ENCODE measurements at places on chromosomes 12 and 14.
A peak's percentile ranks its signal among the peaks of the same experiment; 100 is the strongest.

DNA sequence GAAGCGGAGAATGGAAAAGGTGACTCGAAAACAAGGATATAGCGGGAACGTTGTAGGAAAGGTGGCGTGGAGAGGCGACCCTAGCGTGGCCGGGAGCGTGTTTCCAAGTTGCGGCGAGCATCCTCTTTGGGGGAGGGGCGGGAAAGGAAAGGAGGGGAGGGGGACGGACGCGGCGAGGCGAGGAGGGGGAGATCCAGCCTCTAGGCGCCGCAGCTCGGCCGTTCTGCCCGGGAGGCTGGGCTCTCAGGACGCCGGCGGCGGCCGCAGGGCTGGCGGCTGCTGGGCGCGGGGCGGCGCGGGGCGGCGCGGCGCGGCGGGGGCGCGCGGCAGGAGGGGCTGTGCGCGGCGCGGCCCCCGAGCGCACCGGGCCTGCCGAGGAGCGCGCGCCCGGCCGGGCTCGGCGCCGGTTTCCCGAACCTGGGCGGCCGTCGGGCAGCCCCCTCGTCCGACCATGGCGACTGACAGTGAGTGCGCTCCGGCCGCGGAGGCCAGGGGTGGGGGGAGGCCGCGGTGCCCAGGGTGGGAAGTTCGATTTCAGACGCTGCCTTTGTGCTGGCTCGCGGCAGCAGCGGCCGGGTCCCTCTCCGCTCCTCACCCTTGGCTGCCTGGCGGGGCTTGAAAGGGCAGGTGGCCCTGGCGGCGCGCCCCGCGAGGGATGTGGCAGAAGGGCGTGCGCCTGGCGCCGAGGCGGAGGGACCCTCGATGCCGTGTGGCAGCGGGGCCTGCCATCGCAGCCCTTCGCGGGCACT, 50.3 kb downstream of the SNAPC1 start:
- peak; percentile 7 for DNase-seq

GRCh38 chr12:45879363-45879895, 110.9 kb downstream of the SCAF11 start:
- peak; percentile 3 for DNase-seq

DNA sequence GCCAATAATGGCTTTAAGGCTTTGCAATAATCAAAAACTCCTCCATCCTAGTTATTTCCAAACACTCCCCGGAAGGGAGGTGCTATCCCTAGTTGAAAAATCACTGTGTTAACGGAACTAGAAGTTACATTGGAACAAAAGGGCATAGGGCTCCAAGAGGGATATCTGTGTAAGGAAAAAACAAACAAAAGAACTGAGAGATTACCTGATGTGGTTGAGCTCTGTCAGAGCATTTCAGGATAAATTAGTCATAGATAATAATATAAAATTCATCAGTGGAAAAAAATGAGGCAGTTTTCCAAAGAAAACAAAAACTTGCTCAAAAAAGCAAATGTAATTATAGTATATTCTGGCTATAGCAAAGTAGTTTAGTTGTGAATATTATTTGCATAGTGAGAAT, 27.4 kb upstream of the PAPLN start:
- DNase-seq = no peak

GRCh38 chr12:57138526-57139272, 8.7 kb downstream of the LRP1-AS start:
- DNase-seq = no peak

DNA sequence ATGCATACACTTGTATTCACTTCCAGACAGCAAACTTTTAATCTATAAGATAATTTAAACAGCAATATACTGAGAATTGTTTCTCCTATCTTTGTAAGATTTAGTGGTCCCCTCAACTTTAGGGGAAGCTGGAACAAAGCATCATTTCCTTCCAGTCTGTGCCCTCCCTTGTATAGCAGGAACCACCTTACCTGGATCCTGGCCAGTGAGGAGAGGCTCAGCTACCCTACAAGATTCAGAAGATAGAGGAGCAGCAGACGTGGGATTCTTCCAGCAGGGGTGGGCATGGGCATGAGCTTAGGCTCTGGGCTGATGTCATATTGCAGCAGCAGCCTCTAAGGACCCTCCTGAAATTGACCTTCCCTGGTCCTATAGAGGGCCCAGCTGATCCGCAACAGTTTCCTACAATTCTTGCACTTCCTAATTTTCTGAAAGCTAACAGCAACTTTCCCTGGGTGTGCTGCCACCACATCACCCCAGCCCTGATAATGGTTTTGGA, 21.3 kb downstream of the MOK start:
- no peak for DNase-seq

- DNase-seq = no peak
Measured at GRCh38 chr12:50999093-50999492, 27.1 kb downstream of the SLC11A2 start.

GRCh38 chr12:29883941-29884554, 100.3 kb upstream of the TMTC1 start:
- DNase-seq = no peak

DNA sequence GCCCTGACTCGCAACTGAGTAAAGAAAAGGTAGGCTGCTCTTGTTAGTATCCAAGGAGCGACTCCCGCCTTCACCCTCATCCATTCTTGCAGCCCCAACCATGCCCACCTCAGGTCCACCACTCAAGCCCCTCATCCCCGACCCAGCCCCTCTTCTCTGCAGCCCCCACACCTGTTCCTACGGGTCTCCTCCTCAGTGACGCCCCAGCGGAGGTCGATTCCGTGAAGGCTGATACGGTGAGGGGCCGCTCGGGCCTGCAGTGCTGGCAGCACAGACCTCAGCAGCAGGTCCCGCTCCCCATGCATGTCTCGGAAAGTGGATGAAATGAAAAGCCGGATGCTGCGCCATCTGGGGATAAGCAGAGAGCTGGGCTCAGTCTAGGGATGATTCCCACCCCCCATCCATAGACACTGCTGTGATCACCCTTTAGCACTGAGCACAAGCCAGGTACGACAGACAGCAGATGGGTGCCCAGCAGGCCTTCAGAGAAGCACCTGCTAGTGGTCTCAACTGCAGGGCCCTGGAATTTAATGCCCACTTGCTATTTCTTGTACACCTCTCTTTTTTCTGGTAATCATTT, 26.9 kb downstream of the TEP1 start:
- no peak for DNase-seq

- peak; percentile 52 for DNase-seq
Measured at GRCh38 chr12:111730420-111730819, 36.3 kb upstream of the ALDH2 start.

DNA sequence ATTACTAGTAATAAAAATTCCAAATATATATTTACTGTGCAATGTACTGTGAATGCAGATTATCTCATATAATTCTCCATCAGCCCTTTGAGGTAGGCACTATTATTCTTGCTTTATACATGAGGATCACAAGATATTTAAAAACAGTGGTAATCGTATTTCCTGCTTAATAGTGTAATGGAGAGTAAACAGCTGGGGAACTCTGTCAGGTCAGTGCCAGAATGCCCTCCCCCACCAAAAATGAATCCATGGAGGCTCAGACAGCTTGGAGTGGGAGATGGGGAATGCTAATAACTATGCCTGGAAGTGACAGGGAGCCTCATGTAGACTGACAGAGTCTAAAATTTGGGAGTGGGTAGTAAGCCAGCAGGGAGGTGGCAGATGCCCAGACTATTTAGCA, 153.6 kb downstream of the PAH start:
- no peak for DNase-seq

GRCh38 chr12:107903341-107904061, 129.0 kb downstream of the ASCL4 start:
- DNase-seq = peak; percentile 87

- DNase-seq = no peak
Measured at GRCh38 chr12:115648463-115648862, 629.0 kb downstream of the MED13L start.

DNA sequence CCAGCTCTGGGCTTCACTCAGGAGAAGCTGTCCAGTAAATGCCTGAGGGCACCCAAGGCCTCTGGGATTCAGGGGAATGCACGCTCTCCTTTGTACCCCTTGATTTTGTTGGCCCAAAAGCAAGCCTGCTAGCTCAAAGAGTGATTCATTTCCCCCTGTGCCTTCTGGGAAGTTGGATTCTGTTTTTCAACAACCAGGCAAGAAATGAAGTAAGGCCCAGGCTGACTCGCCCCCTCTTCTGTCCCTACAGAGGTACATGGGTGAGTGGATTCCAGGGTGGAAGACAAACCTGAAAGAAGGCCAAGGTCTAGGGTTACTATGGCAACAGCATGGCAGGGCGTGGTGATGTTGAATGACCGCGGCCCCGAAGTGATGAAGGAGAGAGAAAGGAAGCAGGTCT, 9.3 kb upstream of the SERPINA5 start:
- DNase-seq = no peak

DNA sequence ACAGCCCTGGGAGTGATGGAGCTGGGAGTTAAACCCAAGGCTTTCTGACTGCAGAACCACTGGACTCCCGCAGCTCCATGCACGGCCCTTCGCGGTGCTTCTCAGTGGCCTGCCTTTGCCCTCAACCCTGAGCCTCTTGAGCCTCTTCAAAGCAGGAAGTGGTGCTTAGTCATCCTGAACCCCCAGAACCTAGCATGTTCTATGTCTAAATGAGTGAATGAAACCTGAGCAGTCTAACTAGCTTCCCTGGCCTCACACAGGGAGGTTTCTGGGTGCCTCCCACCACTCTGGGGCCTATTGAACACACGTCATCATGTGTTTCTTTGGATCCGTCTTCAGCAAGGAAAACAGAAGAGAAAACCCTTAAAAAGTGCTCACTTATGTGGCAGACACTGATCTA, 117.9 kb upstream of the SFSWAP start:
- DNase-seq = no peak

DNA sequence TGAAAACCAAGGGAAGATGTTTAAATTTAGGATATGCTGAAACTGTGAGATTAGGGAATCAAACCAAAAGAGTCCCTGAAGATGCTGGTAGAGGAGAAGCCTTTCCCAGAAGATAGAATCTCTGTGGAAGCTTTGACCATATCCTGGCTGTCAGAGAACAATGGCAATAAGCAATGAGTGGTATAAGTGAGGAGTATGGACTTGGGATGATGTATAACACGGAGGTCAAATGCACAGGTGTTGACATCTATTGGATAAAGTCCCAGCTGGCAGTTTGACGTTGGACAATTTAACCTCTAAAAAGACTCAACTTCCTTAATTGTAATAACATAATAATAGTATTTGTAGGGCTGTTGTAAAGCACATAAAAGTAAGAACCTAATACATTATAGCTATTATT, 30.1 kb upstream of the CLEC14A start:
- DNase-seq = no peak

DNA sequence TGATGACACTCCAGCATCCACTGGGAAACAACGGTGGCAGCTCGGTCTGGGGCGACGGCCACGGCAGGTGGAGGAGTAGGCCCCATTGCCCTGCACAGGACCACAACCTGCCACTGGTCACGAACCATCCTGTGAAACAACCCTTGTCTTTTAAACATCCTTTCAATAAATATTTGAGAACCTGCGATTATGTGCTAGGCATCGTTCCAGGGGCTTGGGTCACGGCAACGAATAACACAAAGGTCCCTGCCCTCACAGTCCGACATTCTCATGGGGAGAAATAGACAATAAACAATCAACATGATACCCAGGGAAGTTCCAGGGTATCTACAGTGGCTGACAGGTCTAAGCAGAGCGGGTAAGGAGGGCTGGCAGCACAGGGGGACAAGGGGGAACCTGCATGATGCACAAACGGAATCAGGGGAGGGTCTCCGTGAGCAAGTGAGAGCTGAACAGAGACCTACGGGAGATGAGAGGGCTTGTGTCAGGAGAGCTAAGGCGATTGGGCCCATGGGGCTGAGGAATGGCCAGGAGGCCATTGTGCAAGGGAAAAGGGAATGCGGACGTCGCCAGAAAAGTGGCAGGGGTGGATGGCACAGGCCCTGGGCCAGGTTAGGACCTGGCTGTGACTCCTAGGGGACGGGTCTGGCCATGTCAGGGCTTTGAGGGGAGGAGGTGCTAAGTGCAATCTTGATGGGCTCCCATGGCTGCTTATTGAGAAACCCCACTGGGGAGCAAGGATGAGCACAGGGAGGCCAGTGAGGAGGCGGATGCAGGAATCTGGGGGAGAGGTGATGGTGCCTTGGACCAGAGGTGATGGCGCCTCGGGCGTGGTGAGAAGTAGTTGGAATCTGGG, 9.7 kb downstream of the SCARB1 start:
- DNase-seq = no peak

DNA sequence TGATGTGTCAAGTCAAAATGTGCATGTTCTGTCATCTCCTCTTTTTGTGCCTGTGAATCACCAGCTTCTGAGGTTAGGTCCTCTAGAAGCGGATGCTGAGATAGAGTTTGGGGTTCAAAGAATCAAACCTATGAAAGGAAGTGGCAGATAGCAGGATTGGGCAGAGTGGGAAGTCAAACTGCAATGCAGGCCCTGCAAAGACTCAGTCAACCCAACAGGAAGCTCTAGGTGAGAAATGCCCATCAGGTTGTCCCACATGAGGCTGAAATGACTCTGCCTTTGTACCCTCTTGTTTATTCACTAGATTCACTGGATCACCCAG, 4.5 kb upstream of the MIA2 start:
- no peak for DNase-seq

DNA sequence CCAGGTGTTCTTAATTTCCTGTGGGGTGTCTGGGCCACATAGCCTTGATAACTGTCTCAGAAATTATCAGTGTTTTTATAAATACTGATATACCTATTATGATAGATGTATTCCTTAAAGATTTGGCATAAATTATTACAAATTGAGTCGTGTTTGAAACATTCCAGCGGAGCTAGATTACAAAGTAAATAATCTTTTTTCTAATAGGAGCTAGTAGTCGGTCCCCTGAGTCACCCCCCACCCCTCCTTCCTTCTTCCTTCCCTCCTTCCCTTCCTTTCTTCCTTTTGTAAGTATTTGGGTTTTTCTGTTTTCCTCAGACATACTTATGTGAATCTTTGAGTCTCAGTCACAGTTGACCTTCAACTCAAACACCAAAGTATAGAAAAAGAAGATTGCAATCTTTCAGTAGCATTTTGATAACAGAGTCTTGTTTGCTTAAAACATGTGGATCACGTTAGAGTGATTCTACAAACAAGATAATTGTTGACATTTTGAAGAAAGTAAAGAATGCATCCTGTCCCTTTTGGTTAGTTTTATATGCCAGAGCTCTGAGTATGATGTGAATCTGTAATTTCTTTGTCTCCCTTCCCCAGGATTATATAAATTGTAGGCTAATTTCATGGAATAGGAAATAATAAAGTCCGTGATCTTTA, 264.0 kb downstream of the FUT8 start:
- DNase-seq = no peak

GRCh38 chr14:48849741-48850322, 736.3 kb downstream of the RPS29 start:
- DNase-seq = no peak
